ENCODE measurements at places on chromosomes 13 and 19. TPM values are rescaled to one million over a fixed set of nuclear protein-coding genes. Genes with fewer than 3 reads are reported as not detected.

LRRC25 gene
- total RNA-seq = not detected

ODAD3 gene
- 0.68 TPM for total RNA-seq

KLK7 gene
- total RNA-seq = not detected

DNA sequence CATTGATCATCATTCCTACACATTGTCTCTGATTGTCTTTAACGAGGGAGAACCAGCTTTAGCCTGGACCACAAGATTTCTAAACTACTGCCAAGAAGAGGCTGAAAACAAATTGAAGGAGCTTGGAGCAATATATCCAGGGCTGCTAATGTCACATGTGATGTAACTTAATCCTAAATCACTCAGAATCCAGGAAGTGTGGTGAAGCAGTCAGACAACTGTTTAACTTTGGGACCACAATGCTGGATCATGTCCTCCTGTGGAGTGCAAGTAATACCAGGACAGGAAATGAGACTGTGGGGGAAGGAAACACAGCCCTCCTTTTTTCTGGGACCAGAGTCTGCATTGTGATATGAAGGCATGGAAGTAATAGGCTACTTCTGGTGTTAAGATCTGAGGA, 430.2 kb downstream of the KCTD12 start:
- H3K27ac ChIP-seq = no peak overlapping the region
- DNase-seq = no peak
- peaks cover 1% of the 10 kb centered on the region for H3K27me3 ChIP-seq
- H3K4me3 ChIP-seq = no peak overlapping the region
- H3K4me1 ChIP-seq = peaks cover 10% of the 10 kb centered on the region

- H3K27ac ChIP-seq = no peak overlapping the region
- no peak for DNase-seq
- H3K36me3 ChIP-seq = no peaks in the 10 kb centered on the region
- H3K27me3 ChIP-seq = peaks cover 20% of the 10 kb centered on the region
- no peak overlapping the region for H3K4me3 ChIP-seq
- H3K4me1 ChIP-seq = no peaks in the 10 kb centered on the region
Observed at GRCh38 chr19:28864577-28865042, 348.3 kb downstream of the UQCRFS1 start.

DNA sequence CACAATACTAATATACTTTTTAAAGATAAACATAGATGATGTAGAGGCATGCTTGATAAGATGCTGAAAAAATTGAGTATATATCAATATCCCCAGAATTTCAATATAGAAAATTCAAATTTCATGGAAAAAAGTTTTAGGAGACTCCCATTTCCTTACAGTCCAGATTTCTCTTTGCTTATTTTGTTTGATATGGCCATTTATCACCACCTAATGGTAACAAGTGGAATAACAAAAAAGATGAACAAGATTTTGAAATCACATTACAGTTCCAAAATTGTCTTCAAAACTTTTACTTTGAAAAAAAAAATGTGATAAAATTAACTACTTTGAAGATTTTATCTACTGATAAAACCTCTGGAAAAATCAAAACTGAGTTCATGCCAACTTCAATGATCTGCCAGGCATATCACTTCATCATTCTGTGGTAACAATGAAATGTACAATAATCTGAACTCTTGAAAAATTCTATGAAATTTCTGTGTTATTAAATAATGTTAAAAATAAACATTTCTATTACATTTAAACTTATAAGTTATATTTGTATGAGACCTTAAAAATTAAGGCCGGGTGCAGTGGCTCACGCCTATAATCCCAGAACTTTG, 17.5 kb downstream of the MIPEP start:
- no peak for DNase-seq
- no peaks in the 10 kb centered on the region for H3K36me3 ChIP-seq
- no peak overlapping the region for H3K27ac ChIP-seq
- H3K4me3 ChIP-seq = no peak overlapping the region
- no peaks in the 10 kb centered on the region for H3K4me1 ChIP-seq
- H3K27me3 ChIP-seq = no peaks in the 10 kb centered on the region

- peak overlapping the region; percentile 85 for H3K4me3 ChIP-seq
- peaks cover 31% of the 10 kb centered on the region for H3K4me1 ChIP-seq
- peak overlapping the region; percentile 85 for H3K27ac ChIP-seq
- H3K36me3 ChIP-seq = no peaks in the 10 kb centered on the region
Observed at GRCh38 chr13:33349986-33350826, 64.7 kb upstream of the STARD13 start.

Data from chondrocyte (in vitro differentiated cells).